ENCODE measurements at places on chromosomes 2 and 18.
A peak's percentile ranks its signal among the peaks of the same experiment; 100 is the strongest.

GRCh38 chr18:57803103-57803969, at the start of gene ATP8B1:
TSS of gene ATP8B1 (minus strand) at chr18:57803315. CDS start at chr18:57731807, 71,508 bp downstream.
- peak; percentile 36 for DNase-seq

DNA sequence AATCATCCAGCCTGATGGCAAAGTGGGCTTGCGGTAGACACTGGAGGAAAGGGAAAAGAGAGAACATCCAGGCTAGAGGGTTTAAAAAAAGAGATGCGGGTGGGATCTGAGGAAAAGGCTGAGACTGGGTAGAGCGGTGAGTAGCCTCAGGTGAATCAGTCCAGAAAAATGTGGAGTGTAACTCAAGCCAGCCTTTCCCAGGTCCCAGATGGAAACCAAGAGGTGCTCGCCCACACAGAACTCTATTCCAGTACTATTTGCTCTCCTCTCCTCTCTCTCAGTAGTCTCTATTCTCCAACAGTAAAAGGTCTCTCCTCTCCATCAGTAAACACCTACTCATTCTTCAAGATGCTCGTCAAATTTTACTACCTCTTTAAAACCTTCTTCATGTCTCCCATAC, 38.3 kb upstream of the NRP2 start:
- DNase-seq, result no peak

GRCh38 chr2:15642815-15643500, 51.3 kb downstream of the DDX1 start:
- DNase-seq, result no peak

GRCh38 chr18:77520767-77521166, 271.1 kb downstream of the GALR1 start:
- DNase-seq, result no peak

GRCh38 chr2:205139822-205140463, 542.4 kb upstream of the NRP2 start:
- no peak for DNase-seq

- DNase-seq, result peak; percentile 76
These were observed 139.1 kb downstream of the C1D start for GRCh38 chr2:67923696-67924095.

DNA sequence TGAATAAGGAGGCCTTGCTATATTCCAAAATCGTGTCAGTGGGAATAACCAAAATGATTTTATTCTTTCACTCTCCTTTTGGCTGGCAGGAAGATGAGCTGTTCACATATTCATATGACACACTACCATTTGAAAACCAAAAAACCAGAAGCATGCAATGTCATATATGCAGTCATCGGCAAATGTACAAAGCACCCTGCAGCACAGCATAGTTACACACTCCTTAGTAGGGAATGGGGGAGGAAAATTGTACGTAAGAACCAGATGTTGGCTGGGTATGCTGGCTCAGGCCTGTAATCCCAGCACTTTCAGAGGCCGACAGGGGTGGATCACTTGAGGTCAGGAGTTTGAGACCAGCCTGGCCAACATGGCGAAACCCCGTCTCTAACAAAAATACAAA, 176.6 kb downstream of the GFPT1 start:
- no peak for DNase-seq

DNA sequence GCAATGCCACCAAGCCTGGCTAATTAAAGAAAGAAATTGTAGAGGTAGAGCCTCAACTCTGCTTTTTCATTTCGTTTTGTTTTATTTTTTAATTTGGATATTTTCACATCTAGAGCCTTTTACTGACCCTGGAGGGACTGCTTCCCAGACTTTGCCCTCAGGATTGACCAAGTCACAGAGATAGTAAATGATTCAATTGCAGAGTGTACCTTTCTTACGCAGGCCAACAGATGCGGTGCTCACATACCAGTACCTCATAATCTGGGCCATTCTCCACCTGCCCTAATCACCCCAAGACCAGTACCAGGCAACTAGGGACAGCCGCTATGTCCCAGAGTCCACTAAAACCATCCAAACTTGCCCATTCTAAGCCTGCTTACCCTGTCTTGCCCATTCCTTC, 110.8 kb downstream of the DDX1 start:
- DNase-seq, result no peak
